Fibroblast of upper back skin (primary cell): ENCODE measurements at places on chromosomes 2 and 18.
A peak's percentile ranks its signal among the peaks of the same experiment; 100 is the strongest.

DNA sequence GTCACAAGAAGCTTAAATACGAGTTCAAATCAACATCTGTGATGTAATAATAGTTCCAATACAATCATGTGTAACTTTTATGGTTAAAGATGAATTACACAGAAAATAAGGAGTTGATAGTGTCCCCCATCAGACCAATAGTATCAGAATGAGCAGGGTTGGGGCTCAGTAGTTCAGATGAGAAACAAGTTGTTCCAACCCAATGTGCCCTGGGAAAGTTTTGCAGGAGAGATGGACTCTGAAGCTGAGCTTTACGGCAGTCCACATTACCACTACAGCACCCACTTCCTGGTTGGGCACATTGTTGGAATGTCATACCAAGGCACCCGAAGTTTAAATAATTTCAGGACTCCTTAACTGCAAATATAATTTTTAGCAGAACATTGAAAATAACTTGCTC, 12.1 kb upstream of the CXCR4 start:
- DNase-seq: no peak

DNA sequence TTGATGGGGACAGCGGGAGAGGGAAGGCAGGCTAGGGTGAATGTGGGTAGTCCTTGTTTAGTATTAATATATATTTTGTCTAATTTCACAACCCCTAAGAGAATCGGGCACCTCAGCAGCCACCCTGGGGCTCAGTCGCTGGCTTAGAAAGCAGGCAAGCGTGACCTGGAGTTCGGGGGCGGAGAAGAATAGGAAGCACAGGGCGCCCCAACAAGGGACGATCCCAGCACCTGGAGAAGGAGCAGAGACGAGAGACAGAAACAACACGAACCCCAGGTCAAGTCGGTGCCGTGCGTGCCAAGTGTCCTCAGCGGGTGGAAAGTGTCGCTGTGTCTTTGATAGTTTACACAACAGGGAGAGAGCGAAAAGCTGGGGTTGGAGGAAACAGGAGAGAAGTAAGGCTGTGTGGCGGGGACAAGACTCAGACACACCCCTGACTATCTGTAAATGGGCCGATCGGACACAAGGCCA, 95.4 kb downstream of the NFATC1 start:
- no peak for DNase-seq

- DNase-seq: no peak
These were observed 345.7 kb upstream of the SPRED2 start for GRCh38 chr2:65778137-65778536.

DNA sequence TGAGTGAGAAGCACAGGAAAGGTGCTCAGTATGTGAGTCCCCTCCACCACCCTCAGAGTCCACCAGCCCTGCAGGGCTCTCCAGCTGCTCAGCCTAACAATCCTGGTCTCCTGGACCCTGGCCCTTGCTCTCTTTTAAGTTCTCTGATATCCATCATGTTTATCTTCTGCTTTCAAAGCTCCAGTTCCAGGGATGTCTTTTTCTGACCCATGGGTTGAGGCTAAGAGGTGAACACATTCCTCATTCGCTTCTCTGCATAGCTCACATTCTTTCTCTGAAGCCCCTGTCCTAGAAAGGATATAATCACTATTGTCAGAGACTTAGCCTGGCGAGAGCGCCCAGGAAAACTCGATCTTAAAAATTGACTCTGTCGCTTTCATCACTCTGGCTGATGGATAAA, 86.4 kb downstream of the ARL4C start:
- peak; percentile 27 for DNase-seq

DNA sequence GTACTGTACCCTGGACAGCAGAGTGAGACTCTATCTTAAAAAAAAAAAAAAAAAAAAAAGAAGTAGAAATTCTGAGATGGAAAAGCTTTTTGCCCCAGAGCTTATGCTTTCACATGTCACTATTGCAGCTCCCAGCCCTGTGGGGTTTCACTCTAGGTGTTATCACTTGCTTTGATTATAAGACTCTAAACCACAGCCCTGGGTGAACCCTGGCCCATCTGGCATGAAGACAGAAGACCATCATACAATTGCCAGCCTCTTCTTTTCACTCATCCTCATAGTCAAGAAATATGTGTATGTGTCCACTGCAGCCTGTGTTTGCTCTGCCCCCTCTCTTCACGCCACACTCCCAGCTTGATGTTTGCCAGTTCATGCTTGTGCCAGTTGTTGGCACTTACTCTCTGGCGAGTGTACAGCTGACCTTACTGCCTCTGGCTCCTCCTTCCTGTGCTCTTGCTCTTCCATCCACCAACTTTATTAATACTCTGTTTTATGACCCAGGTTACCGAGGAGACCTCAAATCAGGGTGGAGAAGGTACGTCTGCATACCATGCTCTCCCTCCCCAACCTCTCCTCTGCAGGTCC, 136.7 kb upstream of the NCK2 start:
- no peak for DNase-seq

- no peak for DNase-seq
These were observed 224.5 kb downstream of the DLGAP1 start for GRCh38 chr18:4230450-4231168.

GRCh38 chr2:111246620-111247061, 125.9 kb downstream of the BCL2L11 start:
- DNase-seq: no peak

DNA sequence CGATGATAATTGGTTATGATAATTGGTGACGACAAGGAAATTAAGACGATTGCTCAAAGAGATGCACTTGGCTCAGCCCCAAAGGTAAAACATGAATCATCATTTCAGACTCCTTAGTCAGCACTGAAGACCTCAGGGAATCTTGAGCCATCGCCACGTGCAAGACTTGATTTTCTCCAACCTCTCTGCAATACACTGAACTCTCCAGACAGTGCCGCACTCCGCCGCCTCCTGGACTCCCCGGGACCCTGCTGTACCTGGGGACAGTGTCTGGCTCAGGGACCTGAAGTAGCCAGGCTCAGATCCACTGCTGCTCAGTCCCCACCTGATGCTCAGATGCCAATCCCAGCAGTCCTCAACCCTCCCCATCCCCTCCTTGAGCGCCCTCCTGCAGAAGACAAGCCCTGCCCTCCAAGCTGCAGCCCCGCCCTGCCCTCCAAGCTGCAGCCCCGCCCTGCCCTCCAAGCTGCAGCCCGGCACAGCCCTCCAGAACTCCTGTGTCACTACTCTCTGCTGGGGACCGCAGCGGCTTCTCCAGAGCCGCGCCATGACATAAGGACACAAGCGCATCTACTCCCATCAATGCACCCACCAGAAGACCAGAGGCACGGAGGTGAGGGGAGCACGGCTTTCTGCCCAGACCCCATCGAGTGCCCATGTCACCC, 1.1 kb downstream of the TMEM18 start:
- DNase-seq: peak; percentile 94

DNA sequence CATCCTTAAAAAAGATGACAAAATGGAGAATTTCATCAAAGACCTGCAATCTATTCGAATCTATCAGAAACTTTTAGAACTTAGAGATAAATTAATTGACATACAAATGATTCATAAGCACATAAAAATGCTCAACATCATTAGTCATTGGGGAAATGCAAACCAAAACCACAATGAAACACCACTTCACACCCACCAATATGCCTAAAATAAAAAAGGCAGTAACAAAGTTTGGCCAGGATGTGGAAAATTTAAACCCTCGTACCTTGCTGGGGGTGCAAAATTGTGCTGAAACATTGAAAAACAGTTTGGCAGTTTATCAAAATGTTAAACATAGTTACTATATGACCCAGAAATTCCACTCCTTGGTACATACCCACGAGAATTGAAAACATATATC, 11.5 kb upstream of the EIF2AK3 start:
- peak; percentile 58 for DNase-seq

DNA sequence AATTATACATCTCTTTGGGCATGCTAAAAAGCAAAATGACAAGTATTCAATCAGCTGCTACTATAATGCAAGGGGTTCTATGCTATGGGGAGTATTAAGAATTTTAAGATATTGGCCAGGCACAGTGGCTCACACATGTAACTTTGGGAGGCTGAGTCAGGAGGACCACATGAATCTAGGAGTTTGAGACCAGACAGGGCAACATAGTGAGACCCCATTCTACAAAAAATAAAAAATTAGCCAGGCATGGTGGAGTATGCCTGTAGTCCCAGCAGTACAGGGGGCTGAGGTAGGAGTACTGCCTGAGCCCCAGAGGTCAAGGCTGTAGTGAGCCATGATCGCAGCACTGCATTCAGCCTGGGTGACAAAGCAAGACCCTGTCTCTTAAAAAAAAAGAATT, 5.5 kb upstream of the KIAA2012 start:
- no peak for DNase-seq

- no peak for DNase-seq
These were observed 12.8 kb upstream of the CCDC85A start for GRCh38 chr2:56170988-56171387.

- DNase-seq: no peak
These were observed 111.1 kb downstream of the SGPP2 start for GRCh38 chr2:222535477-222535876.

DNA sequence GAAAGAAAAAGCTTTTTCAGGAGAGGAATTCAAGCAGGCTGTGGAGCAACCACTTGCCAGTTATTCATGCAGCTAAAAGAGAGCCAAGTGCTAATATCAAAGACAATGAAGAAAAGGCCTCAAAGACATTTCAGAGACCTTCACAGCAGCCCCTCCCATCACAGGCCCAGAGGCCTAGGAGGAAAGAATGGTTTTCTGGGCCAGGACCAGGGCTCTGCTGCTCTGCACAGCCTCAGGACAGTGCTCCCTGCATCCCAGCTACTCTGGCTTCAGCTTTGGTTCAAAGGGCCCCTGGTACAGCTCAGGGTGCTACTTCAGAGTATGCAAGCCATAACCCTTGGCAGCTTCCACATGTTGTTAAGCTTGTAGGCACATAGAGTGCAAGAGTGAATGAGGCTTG, 119.5 kb downstream of the MSTN start:
- DNase-seq: no peak

- DNase-seq: no peak
These were observed 47.5 kb downstream of the TWIST2 start for GRCh38 chr2:238895361-238895882.

DNA sequence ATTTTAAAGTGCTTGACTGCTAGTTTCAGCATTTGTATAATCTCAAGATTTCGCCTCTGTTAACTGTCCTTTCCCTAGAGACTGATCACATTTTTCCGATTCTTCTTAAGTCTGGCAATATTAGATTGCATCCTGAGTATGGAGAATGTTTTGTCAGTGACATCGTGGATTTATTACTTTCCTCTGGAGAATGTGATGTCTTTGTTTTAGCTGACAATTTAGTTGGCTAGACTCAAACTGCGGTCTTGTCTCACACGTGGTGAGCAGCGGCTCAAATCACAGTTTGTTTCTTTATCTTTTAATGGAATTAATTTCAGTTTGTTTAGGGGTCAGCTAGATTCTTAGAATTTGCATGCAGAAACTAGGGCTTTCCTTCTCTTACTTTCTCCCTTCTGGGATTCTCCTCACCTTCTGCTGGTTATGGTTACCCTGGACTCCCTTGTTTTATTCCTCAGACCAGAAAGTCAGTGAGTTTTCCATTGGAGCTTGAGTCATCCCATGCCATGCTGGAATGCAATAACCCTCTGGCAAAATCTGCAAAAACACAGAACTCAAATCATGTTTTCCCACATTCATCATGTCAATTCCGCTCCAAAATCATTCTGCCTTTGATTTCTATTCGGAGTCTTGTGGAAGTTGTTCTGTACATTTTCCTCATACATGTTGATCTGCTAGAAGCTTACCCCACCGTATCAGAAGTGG, 327.2 kb upstream of the TRIB2 start:
- peak; percentile 41 for DNase-seq

DNA sequence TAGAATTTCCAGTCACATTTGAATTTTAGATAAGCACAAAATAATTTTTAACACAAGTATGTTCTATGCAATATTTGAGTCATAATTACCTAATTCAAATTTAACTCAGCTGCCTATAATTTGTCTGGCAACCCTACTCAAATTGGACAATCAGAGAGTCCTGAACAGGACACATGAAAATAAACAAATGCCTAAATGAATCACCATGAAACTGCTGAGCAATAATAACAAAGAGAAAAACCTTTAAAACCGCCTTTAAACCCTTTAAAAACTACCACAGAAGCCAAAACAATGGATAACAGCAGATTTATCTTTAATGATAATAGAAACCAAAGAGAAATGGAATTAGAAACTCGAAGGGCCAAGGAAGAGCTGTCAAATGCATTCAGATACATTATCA, 39.5 kb downstream of the ARL4C start:
- no peak for DNase-seq

DNA sequence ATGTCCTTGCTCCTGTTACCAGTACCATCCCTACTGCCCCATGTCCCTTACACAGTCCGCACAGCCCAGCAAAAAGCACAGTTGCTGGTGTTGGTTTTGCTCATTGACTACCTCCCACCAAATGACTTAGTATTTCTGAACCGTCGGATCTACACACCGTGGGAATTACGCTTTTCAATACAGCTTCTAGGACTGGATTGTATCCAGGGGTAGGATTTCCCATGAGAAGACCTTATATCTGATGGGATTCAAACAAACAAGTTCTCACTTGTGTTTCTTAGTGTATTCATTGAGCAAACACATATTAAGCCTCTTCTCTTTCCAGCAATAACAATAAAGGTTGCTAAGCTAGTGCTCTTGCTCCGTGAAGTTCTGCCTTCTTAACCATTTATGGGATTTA, 25.8 kb downstream of the TRAPPC12 start:
- no peak for DNase-seq

DNA sequence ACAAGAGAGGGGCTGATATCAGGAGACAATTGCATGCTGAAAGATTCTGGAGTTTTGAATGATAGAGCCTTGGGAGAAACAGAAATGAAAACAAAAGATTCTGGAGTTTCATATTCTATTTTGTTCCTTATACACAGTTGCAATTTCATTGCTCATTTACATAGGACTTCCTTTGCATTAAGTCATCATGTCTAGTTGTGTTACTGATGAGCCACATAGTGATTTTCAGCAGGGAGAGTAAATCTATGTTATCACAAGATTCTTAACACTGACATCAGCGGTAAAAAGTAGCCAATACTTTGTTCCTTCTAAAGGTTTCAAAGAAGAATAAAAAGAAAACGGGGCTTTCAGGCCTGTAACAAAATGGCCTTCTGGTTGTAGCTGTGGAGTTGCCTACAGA, 7.1 kb downstream of the ADAM17 start:
- peak; percentile 18 for DNase-seq

GRCh38 chr2:159617646-159618045, 1.3 kb upstream of the BAZ2B start:
- DNase-seq: peak; percentile 53

DNA sequence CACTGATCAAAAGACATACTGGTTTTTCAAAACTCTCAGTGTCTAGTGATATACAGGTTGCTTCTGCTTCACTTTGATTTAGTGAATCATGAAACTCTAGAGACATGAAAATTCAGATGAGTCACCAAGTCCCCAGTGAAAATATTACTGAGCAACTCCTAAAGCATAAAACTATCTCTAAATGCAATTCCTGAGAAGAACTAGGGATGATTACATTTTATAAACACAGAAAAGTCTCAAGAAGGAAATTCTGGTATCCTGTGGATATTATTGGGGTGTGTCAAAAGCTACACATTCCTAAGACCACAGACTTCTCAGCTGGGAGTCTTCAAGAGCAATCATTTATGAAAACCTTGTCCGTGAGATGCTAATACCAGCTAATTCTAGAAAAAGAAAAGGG, 9.7 kb downstream of the LRRTM4 start:
- DNase-seq: no peak
